ENCODE measurements at places on chromosomes 1 and 21. TPM values are rescaled to one million over a fixed set of nuclear protein-coding genes. Genes with fewer than 3 reads are reported as not detected.

COL24A1 gene
- 1.2 TPM for total RNA-seq

MYOG gene
- not detected for total RNA-seq

SMIM11 gene
- 1.4 TPM for total RNA-seq

GPR153 gene
- 11.8 TPM for total RNA-seq

C1QTNF12 gene
- not detected for total RNA-seq

RBM11 gene
- total RNA-seq, result not detected

NCAM2 gene
- total RNA-seq, result 0.12 TPM

OVAAL gene
- 0.68 TPM for total RNA-seq

CR1 gene
- not detected for total RNA-seq

KAZN gene
- total RNA-seq, result 0.49 TPM

LORICRIN gene
- total RNA-seq, result not detected

BEND5 gene
- 1.6 TPM for total RNA-seq

DNA sequence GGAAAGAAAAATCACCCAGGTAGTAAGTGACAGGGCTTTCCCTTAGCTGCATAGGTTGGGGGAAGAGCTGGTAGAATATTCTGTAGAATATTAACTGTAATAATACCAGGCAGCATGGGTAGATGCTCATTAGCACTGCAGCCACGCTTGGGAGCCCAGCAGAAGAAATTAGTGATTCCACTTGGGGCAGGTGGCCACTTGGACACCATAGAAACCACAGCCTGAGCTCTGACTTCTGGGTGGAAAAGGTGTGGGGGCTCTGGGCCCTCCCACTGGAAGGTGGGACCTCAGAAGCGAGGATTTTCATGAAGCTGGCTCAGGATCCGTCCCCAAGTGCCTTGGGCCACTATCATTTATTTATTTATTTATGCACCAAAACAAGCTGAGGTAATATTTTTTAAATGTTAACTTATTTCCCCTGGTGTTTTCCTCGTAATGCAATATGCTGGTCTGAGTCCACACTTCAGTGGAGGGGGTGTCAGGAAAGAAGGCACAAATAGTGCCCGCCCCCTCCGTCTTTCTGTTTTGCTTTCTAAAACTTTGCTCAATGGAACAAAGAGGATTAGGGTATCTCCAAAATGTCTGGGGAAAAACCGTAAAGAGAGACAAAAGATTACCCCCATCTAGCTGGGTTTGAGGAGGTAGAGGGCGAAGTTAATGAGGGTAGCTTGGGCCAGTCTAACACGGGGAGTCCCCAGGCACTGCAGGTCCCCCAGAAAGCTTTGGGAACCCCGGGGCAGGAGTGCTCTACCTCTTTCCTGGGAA, 75.2 kb upstream of the GADD45A start:
- DNase-seq, result no peak

GRCh38 chr1:204255966-204256365, 42.2 kb upstream of the GOLT1A start:
- peak; percentile 41 for DNase-seq

GRCh38 chr1:63703701-63704107, 70.1 kb upstream of the ROR1 start:
- DNase-seq, result no peak

DNA sequence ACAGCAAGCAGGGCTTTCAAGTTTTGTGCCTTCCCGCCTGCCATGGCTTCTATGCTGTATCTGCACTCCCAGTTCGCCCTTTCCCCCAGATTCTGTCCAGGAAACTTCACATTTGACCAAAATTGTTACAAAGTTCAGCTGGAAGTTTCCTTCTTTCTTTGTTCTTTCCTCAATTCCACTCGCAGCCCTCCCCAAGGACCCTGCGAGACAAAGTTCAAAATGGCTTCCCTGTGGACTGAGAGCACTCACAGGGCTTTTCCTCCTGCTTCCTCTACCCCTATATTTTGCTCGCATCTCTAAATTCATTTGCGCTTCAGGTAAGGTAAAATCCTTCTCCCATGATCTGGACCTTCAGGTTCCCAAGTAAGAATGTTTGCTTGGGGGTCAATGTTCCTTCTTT, 1348.4 kb upstream of the B3GALT2 start:
- DNase-seq, result no peak

DNA sequence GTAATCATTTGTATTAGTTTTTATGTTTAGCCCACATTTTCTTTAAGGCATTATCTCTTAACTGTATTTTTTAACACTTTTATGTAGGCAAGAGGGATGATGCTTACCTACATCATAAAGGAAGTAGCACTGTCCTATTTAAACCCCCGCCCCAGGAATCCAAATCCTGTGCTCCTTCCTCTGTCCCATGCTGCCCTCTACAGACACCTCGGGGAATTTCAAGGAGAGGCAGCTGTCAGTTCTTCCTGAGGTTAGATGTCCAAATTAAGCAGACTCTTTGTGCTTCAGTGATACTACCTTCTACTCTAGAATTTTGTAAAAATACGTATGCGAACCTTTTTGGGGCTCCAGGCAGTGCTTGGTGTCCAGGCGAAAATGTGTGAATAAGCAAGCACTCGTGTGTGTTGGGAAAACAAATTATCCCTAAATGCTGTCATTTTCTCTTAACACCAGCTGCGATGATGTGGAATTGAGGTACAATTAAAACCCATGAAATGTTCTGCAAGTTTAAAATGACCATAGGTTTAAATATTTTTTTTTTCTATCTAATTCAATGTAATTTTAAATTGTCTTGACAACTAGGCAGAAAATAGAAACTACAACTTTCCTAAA, 19.2 kb downstream of the CRCT1 start:
- DNase-seq, result peak; percentile 53

GRCh38 chr1:17165823-17166222, 39.1 kb upstream of the PADI1 start:
- no peak for DNase-seq

DNA sequence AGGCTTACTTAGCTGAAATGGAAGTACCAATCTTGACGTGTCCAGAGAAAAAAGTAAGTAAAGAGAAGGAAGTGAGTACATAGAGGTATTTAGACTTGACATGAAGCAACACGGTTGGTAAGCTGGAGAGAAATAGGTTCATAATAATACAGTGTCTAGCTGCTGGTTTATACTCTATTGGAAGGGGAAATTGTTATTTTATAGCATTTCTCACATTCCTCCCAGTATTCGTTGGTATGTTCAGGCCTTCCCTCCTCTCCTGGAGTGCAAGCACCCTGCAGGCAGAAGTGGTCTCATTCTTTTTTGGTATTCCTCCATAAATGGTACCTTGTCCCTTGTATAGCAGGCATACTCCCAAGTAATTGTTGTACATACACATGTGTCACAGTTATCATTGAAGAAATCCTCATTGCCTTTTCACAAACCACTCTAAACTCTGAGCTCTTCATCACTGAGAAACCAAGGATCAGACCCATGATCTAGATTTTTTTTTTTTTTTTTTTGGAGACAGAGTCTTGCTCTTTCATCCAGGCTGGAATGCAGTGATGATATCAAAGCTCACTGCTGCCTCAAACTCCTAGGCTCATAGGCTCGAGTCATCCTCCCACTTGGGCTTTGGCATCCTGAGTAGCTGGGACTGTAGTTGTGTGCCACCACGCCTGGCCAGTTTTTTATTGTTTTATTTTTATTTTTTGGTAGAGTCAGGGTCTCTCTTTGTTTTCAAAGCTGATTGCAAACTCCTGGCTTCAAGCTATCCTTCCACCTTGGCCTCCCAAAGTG, 9.8 kb upstream of the IPO9 start:
- DNase-seq, result no peak

GRCh38 chr1:93206567-93206954, 26.0 kb downstream of the CCDC18 start:
- DNase-seq, result no peak

GRCh38 chr1:200294241-200294640, 115.6 kb downstream of the ZNF281 start:
- DNase-seq, result no peak

- no peak for DNase-seq
Observed at GRCh38 chr1:48405400-48405799, 66.6 kb downstream of the SPATA6 start.

DNA sequence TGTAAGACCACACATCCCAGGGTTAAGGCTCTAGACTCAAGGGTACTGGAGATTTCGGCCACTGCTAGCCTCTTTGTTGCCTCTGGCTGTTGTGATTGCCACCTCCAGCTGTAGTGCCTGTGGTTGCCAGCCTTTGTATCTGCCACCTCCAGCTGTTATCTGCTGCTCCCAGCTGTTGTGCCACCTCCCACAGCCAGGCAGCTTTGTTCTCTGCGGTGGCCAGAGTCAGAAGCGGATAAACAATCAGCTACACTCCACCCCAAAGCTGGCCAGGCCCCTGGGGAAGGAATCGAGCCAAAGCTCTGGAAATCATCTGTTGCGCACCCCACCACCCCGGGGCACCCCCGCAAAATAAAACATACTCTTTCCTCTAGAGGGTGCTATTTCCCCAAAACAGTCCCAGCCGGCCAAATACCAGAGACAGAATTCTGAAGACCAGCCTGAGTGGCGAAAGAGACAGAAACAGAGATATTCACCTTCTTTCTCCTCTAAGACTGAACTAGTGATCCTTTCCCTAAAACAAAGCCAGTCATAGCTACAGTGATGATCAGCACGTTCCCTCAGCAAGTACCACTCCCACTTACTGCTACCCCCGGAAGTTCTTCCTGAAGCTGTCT, 14.8 kb upstream of the PIGM start:
- peak; percentile 60 for DNase-seq

DNA sequence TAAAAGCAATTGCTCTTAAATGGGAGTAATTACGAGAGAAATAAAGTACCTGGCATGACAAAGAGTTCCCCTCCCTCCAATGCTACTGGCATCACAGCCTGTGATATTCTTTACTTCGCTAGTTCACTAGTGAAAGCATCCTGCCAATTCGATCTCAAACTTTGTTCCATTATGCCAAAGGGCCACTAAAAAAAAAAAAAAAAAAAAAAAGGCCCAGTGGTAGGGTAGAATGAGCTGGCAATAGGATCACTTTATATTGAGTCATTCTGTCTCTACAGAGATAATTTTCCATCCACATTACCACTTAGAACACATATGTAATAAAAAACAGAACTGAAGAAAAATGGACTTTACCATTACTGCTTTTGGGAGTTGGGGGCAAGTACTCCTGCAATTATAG, 11.2 kb downstream of the PUM1 start:
- DNase-seq, result peak; percentile 24

- no peak for DNase-seq
Observed at GRCh38 chr1:30413606-30414005, 309.8 kb downstream of the MATN1 start.

DNA sequence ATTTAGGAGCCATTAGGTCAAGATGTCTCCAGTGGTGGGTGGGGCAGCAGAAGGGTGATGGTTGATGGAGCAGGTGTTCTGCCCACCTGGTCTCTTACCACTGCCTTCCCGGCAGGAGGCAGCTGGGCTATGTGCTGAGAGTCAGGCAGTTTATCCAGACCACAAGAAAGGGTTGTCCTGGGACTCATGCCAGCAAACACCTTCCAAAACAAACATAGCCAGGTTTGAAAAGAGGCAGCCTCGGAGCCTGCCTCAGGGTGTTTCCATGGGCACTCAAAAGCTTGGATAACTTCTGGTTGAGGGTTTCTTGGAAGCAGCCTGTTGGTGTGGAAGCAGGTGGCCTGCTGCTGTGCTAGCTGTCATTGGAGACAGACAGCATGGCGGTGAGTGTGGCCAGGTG, 187.2 kb downstream of the PCP4 start:
- no peak for DNase-seq

All from RPMI7951 (cell line).